ENCODE measurements at places on chromosomes 5 and 9.

DNA sequence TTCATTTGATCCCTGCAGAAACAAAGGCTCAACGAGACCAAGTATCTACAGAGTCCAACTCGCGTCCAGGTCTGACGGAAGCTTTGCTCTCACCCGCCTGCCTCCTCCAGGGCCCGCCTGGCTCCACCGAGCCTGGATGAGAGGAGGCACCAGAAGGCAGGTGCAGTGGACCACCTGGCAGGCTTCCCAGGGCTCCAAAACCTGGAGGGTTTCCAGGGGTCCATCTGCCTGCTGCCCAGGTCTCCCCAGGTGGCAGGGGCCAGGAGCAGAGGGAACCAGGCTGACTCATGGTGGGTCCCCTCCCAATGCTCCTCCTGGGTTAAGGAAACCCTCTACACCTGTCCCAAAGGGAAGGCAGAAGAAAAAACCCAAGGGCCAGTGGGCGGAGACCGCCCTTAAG lies 59.5 kb downstream of the VAV2 start:
- no peak overlapping the region for H3K27ac ChIP-seq
- no peaks in the 10 kb centered on the region for H3K27me3 ChIP-seq
- H3K4me3 ChIP-seq: no peak overlapping the region
- no peaks in the 10 kb centered on the region for H3K36me3 ChIP-seq
- no peak for DNase-seq

GRCh38 chr5:172303572-172304335 lies 20.2 kb upstream of the UBTD2 start:
- H3K4me1 ChIP-seq: no peaks in the 10 kb centered on the region
- no peak for DNase-seq
- no peaks in the 10 kb centered on the region for H3K36me3 ChIP-seq
- H3K27ac ChIP-seq: no peak overlapping the region
- no peak overlapping the region for H3K4me3 ChIP-seq

GRCh38 chr9:134210908-134211810 lies 46.8 kb upstream of the RNU6ATAC start:
- DNase-seq: no peak
- no peaks in the 10 kb centered on the region for H3K36me3 ChIP-seq

- DNase-seq: peak; percentile 56
- H3K36me3 ChIP-seq: no peaks in the 10 kb centered on the region
- H3K4me3 ChIP-seq: no peak overlapping the region
- no peaks in the 10 kb centered on the region for H3K27me3 ChIP-seq
These were observed 57.3 kb upstream of the C6 start for GRCh38 chr5:41270423-41271251.

GRCh38 chr5:150209099-150209635 lies 19.3 kb downstream of the SLC6A7 start:
- DNase-seq: peak; percentile 74
- no peaks in the 10 kb centered on the region for H3K4me1 ChIP-seq
- H3K27ac ChIP-seq: no peak overlapping the region
- H3K27me3 ChIP-seq: no peaks in the 10 kb centered on the region

DNA sequence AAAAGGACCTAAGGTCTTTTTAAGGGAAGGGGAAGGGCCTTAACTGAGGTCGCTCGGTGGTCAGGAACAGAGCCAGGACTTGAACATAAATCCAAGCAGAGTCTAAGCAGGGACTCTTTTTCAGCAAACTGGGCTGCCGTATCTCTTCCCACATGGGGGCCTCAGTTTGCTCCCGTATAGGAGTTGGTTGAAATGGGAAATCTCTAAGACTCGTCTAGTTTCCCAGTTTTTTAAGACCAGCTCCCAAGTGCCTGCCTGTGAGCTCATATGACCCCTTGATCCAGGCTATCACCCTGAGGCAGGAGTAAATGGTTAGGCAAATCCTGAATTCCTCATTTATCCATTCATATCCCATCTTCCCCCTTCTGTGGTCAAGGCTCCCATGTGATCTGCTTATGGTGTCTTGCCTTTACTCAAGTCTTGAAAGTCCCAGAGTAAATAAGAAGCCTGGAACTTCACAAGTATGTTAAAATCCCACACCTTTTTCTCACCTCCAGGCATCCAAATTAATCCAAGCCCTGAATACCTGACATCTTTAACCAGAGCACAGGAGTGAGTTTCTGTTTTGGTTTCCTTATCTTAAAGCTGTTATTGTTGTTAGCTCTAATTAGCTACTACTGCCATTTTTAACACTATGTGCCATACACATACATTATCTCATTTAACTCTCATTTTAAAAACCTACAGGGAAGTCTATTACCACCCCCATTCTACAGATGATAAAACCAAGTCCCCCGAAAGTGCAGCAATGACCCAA lies 3.0 kb downstream of the ARSI start:
- no peaks in the 10 kb centered on the region for H3K27me3 ChIP-seq
- H3K36me3 ChIP-seq: no peaks in the 10 kb centered on the region
- no peak overlapping the region for H3K4me3 ChIP-seq
- H3K4me1 ChIP-seq: peaks cover 3% of the 10 kb centered on the region
- DNase-seq: no peak

DNA sequence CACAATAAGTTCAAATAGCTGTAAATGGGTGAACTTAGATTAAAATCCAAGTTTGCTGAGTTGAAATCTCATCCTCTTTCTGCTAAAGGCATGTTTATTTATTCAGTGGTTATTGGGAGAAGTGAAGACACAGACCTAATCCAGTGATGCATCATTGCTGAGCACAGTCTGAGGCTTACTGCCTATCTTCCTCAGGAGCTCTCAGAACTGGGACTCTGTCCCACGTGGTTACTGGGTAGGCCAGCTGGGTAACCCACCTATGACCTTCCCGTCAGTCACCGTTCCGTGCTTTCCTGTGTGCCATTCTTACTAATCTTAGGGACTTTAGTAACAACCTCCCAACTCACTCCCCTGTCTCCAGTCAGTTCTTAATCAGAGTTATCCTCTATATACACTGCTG lies 226.8 kb upstream of the ATP10B start:
- DNase-seq: no peak
- no peaks in the 10 kb centered on the region for H3K27me3 ChIP-seq
- no peaks in the 10 kb centered on the region for H3K4me1 ChIP-seq

- no peak overlapping the region for H3K27ac ChIP-seq
- H3K36me3 ChIP-seq: no peaks in the 10 kb centered on the region
- no peak for DNase-seq
These were observed 9.6 kb upstream of the MSH3 start for GRCh38 chr5:80644900-80645299.

DNA sequence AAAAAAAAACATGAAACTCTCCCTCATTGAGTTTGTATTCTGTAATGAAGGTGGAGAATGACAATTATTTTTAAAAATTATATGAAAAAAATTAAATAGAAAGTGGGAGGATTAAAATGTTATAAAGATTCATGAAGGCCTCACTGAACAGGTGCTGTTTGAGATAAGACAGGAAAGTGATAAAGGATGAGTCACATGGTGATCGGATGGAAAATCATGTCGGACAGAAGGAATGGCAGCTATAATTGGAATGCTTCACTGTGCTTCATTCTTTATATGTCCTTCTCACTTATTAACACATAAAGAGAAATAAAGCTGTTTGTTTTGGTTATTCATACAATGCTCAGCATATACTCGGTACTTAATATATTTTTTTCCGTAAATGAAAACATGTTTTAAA lies 464.5 kb upstream of the RGMB start:
- H3K27ac ChIP-seq: no peak overlapping the region
- H3K36me3 ChIP-seq: no peaks in the 10 kb centered on the region
- H3K4me3 ChIP-seq: no peak overlapping the region
- no peaks in the 10 kb centered on the region for H3K27me3 ChIP-seq
- DNase-seq: no peak

GRCh38 chr9:8614926-8615440 lies 815.4 kb upstream of the DMAC1 start:
- H3K4me1 ChIP-seq: no peaks in the 10 kb centered on the region
- H3K36me3 ChIP-seq: no peaks in the 10 kb centered on the region
- H3K4me3 ChIP-seq: no peak overlapping the region
- H3K27ac ChIP-seq: no peak overlapping the region
- no peaks in the 10 kb centered on the region for H3K27me3 ChIP-seq

GRCh38 chr5:176873541-176874172 lies 25.5 kb downstream of the HK3 start:
- H3K27ac ChIP-seq: no peak overlapping the region
- H3K4me1 ChIP-seq: no peaks in the 10 kb centered on the region
- no peak overlapping the region for H3K4me3 ChIP-seq
- no peaks in the 10 kb centered on the region for H3K36me3 ChIP-seq

- peaks cover 61% of the 10 kb centered on the region for H3K4me1 ChIP-seq
- no peaks in the 10 kb centered on the region for H3K36me3 ChIP-seq
- DNase-seq: no peak
These were observed 11.5 kb downstream of the LARP1 start for GRCh38 chr5:154766558-154767281.

GRCh38 chr9:90775657-90776056 lies 26.0 kb upstream of the SYK start:
- no peaks in the 10 kb centered on the region for H3K36me3 ChIP-seq
- H3K4me1 ChIP-seq: peaks cover 5% of the 10 kb centered on the region
- H3K27ac ChIP-seq: no peak overlapping the region
- H3K27me3 ChIP-seq: no peaks in the 10 kb centered on the region
- no peak overlapping the region for H3K4me3 ChIP-seq

DNA sequence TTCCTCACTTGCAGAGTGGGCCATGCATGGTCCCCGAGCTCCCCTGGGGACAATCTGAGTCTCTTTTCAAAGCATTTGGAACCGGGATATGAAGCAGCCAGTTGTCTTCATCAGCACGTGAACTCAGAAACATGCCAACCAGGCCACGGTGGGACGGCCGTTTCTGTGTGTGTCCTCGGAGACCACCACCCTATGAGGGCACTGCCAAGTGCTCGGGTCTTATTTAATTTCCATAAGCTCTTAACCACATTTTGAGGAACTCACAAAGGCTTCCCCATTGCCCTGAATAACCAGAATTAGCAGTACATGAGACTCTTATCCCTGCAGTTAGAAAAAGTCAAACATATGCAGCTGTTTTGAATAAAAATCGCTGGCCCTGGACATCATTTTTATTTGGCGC lies 60.1 kb downstream of the OTULIN start:
- H3K27me3 ChIP-seq: no peaks in the 10 kb centered on the region
- H3K36me3 ChIP-seq: no peaks in the 10 kb centered on the region
- DNase-seq: no peak
- H3K4me3 ChIP-seq: no peak overlapping the region
- H3K4me1 ChIP-seq: no peaks in the 10 kb centered on the region

- H3K27me3 ChIP-seq: no peaks in the 10 kb centered on the region
- peak overlapping the region; percentile 54 for H3K27ac ChIP-seq
- H3K36me3 ChIP-seq: no peaks in the 10 kb centered on the region
- H3K4me1 ChIP-seq: no peaks in the 10 kb centered on the region
- DNase-seq: no peak
These were observed 44.9 kb downstream of the NKD2 start for GRCh38 chr5:1053391-1054017.

- H3K4me3 ChIP-seq: no peak overlapping the region
- no peaks in the 10 kb centered on the region for H3K36me3 ChIP-seq
- no peak overlapping the region for H3K27ac ChIP-seq
- H3K27me3 ChIP-seq: no peaks in the 10 kb centered on the region
- no peaks in the 10 kb centered on the region for H3K4me1 ChIP-seq
- DNase-seq: no peak
These were observed 1013.4 kb upstream of the COX7C start for GRCh38 chr5:85604378-85604777.

- H3K4me1 ChIP-seq: no peaks in the 10 kb centered on the region
- no peak for DNase-seq
- H3K27me3 ChIP-seq: no peaks in the 10 kb centered on the region
These were observed 472.9 kb upstream of the FTMT start for GRCh38 chr5:121378559-121379359.

- H3K27me3 ChIP-seq: no peaks in the 10 kb centered on the region
- no peak overlapping the region for H3K4me3 ChIP-seq
- H3K36me3 ChIP-seq: no peaks in the 10 kb centered on the region
- DNase-seq: no peak
These were observed 14.6 kb downstream of the HINT1 start for GRCh38 chr5:131150408-131150807.

- H3K36me3 ChIP-seq: no peaks in the 10 kb centered on the region
- H3K4me1 ChIP-seq: no peaks in the 10 kb centered on the region
- DNase-seq: no peak
- no peak overlapping the region for H3K27ac ChIP-seq
These were observed 61.9 kb upstream of the ADAMTS16 start for GRCh38 chr5:5078009-5078897.

GRCh38 chr5:56479696-56480077 lies 246.6 kb upstream of the ANKRD55 start:
- peak overlapping the region; percentile 95 for H3K27ac ChIP-seq
- DNase-seq: peak; percentile 40
- H3K4me1 ChIP-seq: peaks cover 12% of the 10 kb centered on the region
- no peaks in the 10 kb centered on the region for H3K36me3 ChIP-seq
- H3K4me3 ChIP-seq: no peak overlapping the region

DNA sequence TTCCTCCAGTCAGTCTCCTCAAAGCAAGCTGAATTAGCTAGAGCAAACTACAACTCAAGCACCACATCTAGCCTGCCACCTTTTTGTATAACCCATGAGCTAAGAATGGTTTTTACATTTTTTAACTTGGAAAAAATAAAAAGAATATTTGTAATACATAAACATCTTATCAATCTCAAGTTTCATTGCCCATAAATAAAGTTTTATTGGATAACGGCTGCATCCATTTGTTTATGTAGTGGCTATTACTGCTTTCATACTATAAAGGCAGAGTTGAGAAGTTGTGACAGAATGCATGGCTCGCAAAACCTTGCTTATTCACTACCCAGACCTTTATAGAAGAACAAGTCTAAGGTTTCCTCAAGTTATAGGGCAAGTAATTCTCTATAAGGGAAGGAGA lies 95.7 kb downstream of the ELAVL2 start:
- DNase-seq: no peak
- no peaks in the 10 kb centered on the region for H3K36me3 ChIP-seq
- H3K4me1 ChIP-seq: no peaks in the 10 kb centered on the region

DNA sequence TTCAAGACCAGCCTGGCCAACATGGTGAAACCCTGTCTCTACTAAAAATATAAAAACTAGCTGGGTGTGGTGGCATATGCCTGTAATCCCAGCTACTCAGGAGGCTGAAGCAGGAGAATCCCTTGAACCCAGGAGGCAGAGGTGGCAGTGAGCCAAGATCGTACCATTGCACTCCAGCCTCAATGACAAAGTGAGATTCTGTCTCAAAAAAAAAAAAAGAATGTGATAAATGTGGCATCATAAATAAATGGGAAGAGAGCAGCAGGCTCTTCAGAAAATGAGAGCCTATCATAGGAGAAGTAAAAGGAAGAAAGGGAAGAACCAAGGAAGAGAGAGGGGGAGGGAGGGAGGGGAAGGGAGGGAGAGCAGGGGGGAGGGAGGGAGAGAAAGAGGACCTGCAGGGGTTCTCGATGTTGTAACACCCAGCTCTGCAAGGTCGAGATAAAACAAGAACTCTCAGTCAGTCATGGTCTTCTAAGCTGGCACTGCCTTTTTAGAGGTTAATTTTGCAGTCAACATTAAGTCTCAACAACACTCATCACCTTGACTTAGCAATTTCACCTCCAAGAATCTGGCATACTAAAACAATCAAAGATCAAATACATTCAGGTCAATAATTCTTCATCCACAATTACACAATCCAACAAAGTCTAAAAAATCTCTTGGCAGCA lies 68.7 kb upstream of the SIMC1 start:
- H3K4me1 ChIP-seq: no peaks in the 10 kb centered on the region
- no peaks in the 10 kb centered on the region for H3K36me3 ChIP-seq
- H3K27ac ChIP-seq: no peak overlapping the region

Measured in Peyer's patch (tissue), 4 donors.